ENCODE measurements at places on chromosomes 3 and 15. TPM values are rescaled to one million over a fixed set of nuclear protein-coding genes. Genes with fewer than 3 reads are reported as not detected.

HPS3 gene
- total RNA-seq: 31.8 TPM

C3orf85 gene
- total RNA-seq: not detected

ZNF80 gene
- not detected for total RNA-seq

AP3B2 gene
- total RNA-seq: 0.15 TPM

GOLGA8Q gene
- not detected for total RNA-seq

CHRM5 gene
- total RNA-seq: not detected

ACTC1 gene
- total RNA-seq: not detected

SLC38A3 gene
- not detected for total RNA-seq

ITGB5 gene
- 67.3 TPM for total RNA-seq

IQCB1 gene
- total RNA-seq: 14.1 TPM

CCR3 gene
- total RNA-seq: not detected

AADAC gene
- total RNA-seq: not detected

MYL3 gene
- not detected for total RNA-seq

PIGB gene
- 8.2 TPM for total RNA-seq

C3orf20 gene
- not detected for total RNA-seq

ZNF35 gene
- total RNA-seq: 6.6 TPM

FBXL2 gene
- total RNA-seq: 12.3 TPM

RBPMS2 gene
- total RNA-seq: 0.59 TPM

CHRNA5 gene
- 1.0 TPM for total RNA-seq

U2SURP gene
- 19.8 TPM for total RNA-seq

FAM107A gene
- 1.3 TPM for total RNA-seq

GOLGA8N gene
- total RNA-seq: 0.84 TPM

ZBTB47 gene
- total RNA-seq: 12.8 TPM

SUSD5 gene
- total RNA-seq: 6.2 TPM

AHSG gene
- not detected for total RNA-seq

CCK gene
- 2.7 TPM for total RNA-seq

EIF4E3 gene
- 1.6 TPM for total RNA-seq

RAD54L2 gene
- total RNA-seq: 7.6 TPM

P3H2 gene
- 6.4 TPM for total RNA-seq

KBTBD13 gene
- not detected for total RNA-seq

CPOX gene
- 24.5 TPM for total RNA-seq

IGSF11 gene
- total RNA-seq: not detected

FSIP1 gene
- total RNA-seq: 0.17 TPM

SNX22 gene
- total RNA-seq: under 0.01 TPM
